AG10803 (cell line): ENCODE measurements at places on chromosomes 1 and 21.

DNA sequence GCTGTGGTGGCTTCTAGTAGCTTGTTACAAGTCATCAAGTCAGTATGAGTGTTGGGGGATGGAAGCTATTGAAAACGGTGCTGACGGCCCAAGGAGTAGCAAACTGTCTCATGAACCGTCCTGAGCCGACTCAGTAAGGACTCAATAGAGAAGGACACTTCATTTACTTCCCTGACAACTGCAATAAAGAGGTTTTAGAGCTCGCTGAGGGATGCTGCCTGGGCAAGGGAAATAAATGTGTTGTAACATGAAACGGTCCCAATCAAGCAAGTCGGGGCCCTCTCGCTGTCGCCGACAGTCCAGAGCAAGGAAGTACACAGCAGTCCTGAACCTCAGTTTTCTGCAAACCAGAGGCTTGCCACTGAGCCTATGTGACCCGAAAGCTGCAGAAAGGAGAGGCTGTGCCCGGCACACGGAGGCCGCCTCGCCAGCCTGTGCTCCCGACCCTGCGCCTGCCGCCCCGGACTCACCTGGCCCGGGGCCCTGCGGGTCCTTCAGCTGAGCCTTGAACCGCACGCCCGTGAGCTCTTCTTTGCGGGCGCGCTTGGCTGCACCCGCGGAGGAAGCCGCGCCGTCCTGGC, 423 bp downstream of the URB1 start:
- DNase-seq: no peak

GRCh38 chr1:5889901-5890300, 102.3 kb downstream of the NPHP4 start:
- no peak for DNase-seq

DNA sequence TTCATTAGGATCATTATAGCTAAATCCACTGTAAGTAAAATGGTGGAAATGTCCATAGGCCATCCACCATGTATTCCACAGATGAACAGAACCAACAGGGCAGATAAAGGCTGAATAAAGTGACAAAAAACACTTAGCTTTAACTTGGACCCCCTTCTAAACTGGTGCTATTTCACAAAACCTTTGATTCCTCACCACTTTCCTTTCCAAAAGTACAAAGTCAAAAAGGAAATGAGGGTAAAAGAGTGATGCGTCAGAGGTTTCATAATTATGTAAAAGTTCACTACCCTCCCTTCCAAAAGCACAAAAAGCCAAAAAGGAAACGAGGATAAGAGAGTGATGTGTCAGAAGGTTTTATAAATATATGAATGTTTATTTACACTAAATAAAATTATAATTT, 172.2 kb downstream of the TBX15 start:
- DNase-seq: no peak

GRCh38 chr1:209511169-209511568, 72.3 kb upstream of the CAMK1G start:
- DNase-seq: no peak

DNA sequence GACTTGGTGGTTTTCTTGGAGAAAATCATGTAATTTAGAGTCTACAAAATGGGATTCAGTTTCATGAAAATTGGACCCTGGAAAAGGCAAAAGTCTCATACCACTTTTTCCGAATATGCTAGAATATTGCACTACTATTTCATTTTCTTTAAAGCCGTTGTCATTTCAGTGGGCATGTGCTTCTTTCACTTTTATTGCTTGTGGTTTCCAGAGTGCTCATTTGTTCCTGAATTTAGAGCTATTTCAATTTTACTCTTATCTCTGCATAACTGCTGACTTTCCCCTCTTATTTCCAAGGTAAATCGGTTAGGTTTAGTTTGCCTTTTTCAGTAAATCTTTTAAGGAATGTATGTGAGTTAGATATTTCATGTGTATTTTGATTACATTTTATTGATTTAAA, 11.6 kb downstream of the HHAT start:
- no peak for DNase-seq

- DNase-seq: no peak
Observed at GRCh38 chr1:162234571-162234970, 142.1 kb downstream of the SPATA46 start.

DNA sequence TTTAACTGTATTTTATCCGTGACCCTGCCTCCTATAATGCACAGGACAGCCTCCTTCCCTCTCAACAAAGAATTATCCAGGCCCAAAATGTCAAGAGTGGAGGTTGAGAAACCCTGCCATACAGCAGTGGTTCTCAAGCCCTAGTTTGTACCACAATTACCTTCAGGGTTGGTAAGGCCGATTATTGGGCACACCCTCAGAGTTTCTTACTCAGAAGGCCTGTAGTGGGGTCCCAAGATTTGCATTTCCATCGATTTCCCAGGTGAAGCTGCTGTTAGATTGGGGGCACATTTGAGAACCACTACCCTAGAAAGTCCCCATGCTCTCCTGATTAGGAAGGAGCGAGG, 400 bp upstream of the PGBD2 start:
- no peak for DNase-seq

DNA sequence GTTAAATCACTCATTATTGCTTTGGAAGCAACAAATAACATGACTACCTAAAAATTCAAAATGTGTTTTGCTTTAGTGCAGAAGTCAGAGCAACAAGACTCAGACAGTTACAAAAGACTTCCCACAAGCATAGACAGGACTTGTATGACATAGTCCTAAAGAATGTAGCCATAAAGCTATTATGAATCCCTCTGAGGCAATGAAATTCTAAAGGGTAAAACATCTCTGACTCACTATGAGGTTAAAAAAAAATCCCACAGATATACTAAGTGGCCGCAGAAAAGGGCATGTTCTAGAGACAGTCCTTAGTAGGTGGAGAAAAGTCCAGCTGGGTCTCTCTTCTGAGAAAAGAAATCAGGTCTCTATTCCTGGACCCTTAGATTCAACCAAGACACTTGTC, 4.9 kb downstream of the PRKAB2 start:
- peak; percentile 97 for DNase-seq

- no peak for DNase-seq
Observed at GRCh38 chr1:245261786-245262185, 107.0 kb downstream of the KIF26B start.

GRCh38 chr1:168387781-168388760, 107.4 kb downstream of the TBX19 start:
- DNase-seq: no peak
